CD8-positive, alpha-beta T cell (primary cell): ENCODE measurements at places on chromosomes 16 and 17.
A peak's percentile ranks its signal among the peaks of the same experiment; 100 is the strongest.

- DNase-seq, result no peak
These were observed 44.6 kb upstream of the MAF start for GRCh38 chr16:79644971-79645667.

- DNase-seq, result no peak
These were observed 41.7 kb upstream of the MGAT5B start for GRCh38 chr17:76826330-76827068.

DNA sequence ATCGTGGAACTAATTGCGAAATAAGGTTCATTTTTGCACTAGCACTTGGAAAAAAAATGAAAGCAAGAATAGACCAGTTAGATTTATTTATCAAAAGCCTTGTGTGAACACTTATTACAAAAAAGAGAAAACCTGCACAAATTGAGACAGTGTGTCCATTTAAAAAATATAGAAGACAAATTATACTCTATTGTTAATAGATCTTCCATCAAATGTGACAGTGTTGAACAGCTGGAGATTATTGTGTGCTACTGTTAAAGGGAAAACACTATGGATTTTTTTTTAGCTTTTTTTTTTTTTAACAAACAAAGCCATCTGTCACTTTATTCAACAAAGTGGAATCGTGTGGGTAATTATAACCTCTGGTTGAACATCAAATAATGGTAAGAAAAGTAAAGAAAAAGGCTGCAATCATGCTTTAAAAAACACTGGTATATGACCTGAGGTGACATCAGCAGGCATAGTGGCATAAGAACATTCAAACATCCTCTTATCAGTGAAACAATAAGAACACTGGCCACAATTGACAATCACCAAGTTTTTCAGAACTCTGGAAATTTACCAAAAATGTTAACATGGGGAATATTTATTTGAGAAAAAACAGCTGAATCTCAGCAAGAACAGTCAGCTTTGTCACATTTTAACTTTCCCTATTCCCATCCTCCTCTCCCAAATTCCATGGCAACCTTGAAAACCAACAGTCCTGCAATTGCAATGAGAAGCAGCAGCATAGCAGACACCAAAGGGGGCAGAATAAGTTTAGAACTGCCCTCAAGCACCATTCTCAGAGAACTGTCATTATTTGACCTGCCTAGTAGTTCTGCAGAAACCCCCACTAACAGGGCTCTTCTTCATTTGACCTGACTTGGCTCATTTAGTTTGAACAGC, 442.3 kb upstream of the MON1B start:
- no peak for DNase-seq

DNA sequence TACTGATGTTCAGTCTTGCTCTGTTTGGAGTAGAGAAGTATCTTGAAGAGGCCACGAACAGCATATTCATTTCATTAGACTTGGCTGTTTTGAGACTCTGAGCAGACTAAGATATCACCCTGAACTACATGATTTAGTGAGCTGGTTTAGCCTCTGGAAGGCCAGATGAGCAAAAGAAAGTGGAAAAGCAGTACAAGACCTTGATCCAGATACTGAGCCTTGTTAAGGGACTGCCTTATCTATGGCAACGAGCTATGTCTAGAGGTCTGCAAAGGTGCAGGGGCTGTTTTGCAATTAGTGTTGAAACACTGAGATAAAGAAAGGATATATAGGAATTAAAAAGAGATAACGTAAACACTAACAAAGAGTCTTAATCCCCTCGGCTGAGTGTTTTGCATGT, 231.4 kb downstream of the IRX3 start:
- no peak for DNase-seq

DNA sequence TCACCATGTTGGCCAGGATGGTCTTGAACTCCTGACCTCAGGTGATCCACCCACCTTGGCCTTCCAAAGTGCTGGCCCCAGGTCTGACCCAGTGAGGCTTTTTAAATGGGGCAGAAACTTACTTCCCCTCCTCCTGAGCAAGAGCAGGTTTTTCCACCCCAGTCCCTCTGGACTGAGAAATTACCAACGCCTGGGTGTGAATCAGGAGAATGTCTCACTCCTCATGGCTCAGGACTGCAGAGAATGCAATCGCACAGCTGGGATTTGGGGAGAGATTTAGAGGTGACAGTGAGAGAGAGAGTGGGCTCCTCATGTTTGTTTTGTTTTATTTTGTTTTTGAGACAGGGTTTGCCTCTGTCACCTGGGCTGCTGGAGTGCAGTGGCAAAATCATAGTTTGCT, 203.6 kb downstream of the RAB11FIP4 start:
- DNase-seq, result no peak

DNA sequence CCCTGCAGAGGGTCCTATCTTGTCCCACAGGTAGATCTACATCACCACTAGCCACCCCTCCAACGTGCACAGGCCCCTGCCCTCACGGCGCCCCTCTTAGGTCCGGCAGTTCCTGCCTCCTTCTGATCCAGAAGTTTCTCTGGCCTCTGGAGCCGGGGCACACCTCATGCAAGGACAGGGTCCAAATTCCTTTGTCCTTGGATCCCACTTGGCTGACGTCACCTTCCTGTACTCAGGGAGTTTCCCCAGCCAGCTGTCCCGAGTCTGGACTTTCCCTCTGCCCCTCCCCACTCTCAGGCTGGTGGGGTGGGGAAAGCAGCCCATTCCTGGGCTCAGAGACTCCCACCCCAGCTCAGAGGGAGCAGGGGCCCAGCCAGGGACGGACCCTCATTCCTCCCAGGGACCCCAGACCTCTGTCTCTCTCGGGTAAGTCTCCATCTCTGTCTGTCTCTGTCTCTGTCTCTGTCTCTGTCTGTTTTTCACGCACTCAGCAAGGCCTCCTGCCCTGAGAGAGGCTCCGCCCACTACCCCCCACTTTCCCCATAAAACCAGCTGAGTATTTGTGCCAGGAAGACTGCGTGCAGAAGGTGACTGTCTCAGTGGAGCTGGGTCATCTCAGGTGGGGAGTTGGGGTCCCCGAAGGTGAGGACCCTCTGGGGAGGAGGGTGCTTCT, at the start of gene IL32:
IL32 (plus strand) TSS at position 572 of the 673 bp plus-strand sequence. CDS start 172 bp downstream, outside the sequence.
- peak; percentile 65 for DNase-seq

- DNase-seq, result no peak
These were observed 147.8 kb downstream of the PRKCA start for GRCh38 chr17:66450008-66450851.

GRCh38 chr17:9905902-9906301, 831 bp upstream of the RCVRN start:
- no peak for DNase-seq

- DNase-seq, result no peak
These were observed 55.5 kb downstream of the OTOA start for GRCh38 chr16:21719283-21719682.

- no peak for DNase-seq
These were observed 6.4 kb downstream of the SHISA9 start for GRCh38 chr16:12907670-12908233.

DNA sequence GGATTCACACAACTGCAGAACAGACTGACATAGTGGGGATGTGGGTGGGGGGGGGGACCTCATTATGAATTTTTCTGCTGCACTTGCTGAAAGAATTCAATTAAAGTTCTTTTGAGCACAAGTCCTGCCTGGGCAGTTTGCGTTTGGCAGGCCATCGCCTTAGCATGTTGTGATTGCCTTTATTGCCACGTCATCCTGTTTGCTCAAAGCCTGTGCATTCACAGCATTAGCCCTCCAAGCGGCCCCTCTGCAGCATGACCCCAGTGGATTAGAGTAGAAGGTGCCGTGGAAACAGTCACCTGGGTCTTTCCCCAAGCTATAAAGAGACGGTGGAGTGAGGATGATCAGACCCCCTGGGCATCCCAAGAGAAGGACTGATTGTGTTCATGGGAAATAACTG, 17.2 kb downstream of the MSI2 start:
- DNase-seq, result no peak

DNA sequence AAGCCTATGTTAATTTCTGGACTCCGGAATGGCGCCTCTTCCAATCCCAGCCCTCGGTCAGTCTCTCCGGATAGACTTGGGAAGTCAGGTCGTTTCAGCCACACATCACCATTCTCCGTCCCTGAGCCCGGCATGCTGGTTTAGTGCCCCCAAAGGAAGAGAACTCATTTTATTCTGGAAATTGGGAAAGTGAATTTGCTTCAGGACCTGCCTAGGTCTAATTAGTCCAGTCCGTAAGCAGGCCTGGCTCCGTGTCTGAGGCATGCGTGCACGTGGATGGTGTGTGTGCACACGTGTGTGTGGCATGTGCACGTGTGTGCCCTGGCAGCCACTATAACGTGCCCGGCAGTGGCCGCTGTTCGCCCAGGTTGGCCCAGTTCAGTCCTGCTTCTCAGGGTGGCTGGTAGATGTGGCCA, 77.4 kb downstream of the RPA1 start:
- no peak for DNase-seq

GRCh38 chr17:39666231-39666600, 1.1 kb downstream of the TCAP start:
- DNase-seq, result no peak

GRCh38 chr16:79466111-79466510, 134.4 kb downstream of the MAF start:
- DNase-seq, result no peak

DNA sequence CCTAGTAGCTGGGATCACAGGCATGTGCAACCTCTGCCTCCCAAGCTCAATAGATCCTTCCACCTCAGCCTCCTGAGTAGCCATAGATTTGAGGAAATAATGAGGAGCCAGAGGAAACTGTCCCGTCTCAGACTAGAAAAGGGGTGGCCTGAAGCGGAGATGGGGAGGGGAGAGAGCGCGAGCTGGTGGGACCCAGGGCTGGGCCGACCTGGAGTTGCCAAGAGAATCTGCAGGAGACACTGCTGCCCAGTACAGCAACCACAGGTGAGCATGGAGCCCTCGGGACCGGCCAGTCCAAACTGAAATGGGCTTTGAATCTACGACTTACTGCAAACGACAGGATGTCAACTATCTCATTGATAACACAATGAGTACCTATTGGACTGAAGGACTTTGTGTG, 24.3 kb downstream of the CD300A start:
- DNase-seq, result no peak

DNA sequence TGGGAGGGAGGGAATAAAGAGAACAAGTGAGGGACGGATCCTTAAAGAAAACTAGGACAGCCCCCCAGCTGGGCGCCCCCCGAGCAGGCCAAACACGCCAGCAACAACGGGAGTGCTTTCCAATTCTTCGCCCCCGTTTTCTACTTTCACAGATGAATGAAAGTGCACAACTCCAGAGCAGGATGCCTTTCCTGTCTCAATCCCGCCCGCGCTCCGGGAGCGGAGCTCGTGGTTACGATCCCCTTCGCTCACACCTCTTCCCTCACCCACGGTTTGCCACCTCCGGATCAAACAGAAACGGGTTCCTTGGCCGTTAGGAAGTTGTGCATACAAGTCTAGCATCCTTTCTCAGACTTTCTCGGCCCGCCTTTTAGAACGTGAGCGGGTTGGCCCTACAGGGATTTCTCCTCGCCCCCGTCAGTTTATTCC, 680 bp downstream of the SKA2 start:
- DNase-seq, result peak; percentile 26

- DNase-seq, result peak; percentile 72
These were observed 8.9 kb upstream of the RAPGEFL1 start for GRCh38 chr17:40168262-40168832.

DNA sequence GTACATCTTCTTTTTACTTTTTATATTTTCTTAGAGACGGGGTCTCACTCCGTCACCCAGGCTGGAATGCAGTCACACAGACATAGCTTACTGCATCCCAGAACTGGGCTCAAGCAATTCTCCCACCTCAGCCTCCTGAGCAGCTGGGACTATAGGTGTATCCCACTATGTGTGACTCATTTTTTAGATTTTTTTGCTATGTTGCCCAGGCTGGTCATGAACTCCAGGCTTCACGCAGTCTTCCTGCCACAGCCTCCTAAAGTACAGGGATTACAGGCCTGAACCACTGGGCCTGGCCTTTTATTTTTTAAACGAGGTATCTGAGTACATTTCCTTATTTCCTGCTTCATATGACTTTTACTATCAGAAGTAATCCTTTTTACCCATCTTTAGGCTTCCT, 48.0 kb downstream of the GLG1 start:
- DNase-seq, result no peak

GRCh38 chr17:43880420-43880991, 26.8 kb downstream of the MPP2 start:
- DNase-seq, result no peak

- no peak for DNase-seq
These were observed 303.5 kb downstream of the FOXL1 start for GRCh38 chr16:86881861-86882273.

DNA sequence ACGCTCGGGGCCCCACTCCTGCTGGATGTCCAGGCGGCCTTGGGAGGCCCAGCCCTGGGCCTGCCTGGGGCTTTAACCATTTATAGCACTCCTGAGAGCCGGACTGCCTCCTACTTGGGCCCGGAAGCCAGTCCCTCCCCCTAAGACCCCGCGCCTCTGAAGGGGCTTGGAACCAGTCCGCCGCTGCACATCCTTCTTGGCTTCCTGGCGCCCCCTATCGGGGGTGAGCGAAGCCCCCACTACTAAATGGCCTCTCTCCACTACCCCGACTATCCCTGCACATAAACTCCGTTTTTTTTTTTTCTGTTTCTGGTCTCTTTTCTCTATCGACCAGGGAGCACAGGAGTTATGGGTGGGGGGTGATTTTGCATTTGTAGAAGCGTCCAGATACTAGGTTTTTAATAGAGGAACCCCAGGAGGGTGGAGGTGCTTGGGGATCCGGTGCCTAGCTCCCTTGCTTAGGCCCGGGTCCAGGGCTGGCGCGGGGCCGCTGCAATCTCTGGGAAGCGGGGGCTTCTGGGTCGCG, 633 bp upstream of the NOL3 start:
- peak; percentile 21 for DNase-seq

- DNase-seq, result no peak
These were observed 113.8 kb upstream of the CHMP6 start for GRCh38 chr17:80877729-80878303.

- DNase-seq, result no peak
These were observed 650.4 kb downstream of the WWOX start for GRCh38 chr16:78749745-78750268.

DNA sequence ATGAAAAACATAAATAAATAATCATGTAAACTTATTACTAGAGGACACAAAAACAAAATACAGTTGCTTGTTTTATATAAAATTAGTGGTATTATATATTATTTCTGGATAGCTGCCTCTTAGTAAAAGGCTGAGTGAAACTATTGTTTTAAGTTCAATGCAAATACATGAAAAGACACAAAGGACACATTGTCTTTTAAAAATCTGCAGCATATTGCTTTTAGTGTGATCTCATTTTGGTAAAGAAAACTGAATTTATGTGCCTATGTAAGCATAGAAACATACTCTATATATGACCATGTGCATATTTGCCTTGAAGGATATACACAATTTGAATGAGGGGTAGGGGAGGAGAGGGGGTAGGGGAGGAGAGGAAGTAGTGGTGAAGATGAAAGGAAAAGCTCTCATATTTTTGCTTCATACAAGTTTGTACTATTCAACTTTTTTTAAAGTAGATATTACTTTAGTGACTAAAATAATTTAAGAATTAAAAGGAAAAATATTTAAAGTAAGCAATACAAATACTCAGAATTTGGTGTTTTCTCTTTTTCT, 5.8 kb downstream of the ABCA10 start:
- DNase-seq, result no peak

DNA sequence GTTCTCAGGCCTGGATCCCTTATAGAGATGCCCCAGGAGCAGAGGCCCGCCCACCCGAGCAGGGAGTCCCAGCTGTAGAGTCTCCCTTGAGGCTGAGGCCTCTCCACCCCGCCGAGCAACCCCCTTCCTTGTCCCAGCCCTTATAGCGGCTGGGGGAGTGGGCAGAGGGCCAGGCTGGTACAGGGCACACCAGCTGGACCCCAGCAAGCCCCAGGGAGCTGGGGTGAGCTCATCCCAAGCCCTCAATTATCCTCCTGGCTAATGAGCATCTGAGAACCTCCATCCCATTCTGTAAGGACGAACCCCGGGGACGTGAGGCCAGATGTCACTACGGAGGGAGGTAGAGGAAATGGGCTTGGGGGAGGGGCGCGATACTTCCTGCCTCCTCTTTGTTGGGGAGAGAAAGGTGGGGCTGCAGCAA, 3.2 kb upstream of the SNN start:
- DNase-seq, result no peak
